ENCODE measurements at places on chromosomes 1 and 21.

DNA sequence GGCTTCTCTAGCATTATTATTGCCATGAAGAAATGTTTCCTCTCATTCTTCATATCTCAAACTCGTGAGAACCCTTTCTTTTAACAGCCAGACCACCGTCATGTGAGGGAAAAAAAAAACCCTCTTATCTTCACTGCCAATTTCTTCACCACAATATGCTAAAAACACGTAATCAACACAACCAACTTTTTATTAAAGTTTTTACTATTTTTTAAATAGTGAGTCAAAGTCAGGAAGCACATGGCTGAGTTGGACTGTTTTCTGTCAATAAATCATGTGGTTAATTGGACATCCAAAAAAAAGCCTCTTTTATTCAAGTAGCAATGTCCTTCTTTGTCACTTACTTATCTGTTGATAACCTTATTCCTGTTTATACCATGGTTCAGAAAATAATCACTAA, 55.9 kb upstream of the SAMD13 start:
- DNase-seq, result no peak

- no peak for DNase-seq
Observed at GRCh38 chr1:28822799-28823198, 10.8 kb downstream of the OPRD1 start.

- no peak for DNase-seq
Observed at GRCh38 chr1:51693419-51694155, 76.7 kb downstream of the OSBPL9 start.

DNA sequence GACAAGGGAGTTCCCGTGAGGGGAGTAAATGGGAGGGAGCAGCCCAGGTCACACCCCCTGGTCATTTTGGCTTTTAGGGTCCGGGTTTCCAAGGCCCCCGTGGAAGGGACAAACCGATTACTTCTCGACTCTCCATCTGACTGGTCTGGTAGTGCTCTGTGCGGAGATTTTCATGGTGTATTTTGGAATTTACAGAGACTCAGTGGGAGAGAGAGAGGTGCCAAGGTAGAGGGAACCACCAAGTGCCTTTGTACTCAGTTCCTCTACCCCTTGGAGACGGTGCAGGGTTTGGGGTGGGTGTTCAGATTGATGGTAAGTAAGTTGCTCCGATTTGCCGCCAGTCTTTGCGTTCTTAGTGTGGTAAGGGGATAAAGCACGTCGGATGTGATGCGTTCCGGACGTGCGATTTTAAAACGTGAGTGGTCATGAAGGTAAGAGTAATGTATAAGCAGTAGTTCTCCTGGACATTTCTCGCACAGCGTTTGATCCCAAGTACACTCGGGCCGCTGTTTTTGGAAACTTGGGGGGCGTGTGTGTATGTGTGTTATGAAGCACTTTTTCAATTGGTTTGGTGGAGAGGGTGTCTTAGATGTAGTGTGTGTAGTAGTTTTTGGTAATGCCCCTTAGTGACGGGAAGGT, 682 bp downstream of the SUCO start:
- peak; percentile 49 for DNase-seq

DNA sequence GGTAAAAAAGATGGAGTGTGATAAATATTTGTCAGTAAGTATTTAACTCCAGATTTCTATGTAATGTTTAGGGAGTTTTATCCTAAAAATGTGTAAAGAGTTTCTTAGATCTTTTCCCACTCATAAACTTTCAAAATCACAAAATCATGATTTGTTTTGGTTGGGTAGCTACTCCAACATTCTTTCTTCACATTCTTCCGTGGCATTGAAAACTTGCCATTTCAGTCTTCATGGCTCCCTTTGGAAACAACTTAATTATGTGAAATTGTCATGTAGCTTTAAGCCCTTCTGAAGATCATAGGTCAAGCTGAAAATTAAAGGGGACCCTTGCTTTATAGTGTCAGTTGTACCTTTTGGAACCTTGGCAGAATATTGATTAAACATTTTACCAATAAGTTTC, 73.2 kb downstream of the ADGRL2 start:
- no peak for DNase-seq

DNA sequence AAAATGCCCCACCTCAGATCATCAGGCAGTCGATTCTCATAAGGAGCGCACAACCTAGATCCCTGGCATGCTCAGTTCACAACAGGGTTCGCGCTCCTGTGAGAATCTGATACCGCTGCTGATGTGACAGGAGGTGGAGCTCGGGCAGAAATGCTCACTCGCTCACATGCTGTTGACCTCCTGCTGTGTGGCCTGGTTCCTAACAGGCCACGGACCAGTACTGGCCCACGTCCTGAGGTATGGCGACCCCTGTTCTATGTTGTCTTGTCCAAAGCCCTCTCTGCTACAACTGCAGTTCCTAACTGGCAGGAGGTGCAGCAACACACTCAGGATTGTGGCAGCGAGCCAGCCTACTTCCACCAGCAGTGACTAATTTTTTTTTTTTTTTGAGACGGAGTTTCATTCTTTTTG, 70.6 kb downstream of the CLSTN1 start:
- DNase-seq, result no peak

- DNase-seq, result no peak
Observed at GRCh38 chr1:100780814-100781213, 61.3 kb downstream of the VCAM1 start.

DNA sequence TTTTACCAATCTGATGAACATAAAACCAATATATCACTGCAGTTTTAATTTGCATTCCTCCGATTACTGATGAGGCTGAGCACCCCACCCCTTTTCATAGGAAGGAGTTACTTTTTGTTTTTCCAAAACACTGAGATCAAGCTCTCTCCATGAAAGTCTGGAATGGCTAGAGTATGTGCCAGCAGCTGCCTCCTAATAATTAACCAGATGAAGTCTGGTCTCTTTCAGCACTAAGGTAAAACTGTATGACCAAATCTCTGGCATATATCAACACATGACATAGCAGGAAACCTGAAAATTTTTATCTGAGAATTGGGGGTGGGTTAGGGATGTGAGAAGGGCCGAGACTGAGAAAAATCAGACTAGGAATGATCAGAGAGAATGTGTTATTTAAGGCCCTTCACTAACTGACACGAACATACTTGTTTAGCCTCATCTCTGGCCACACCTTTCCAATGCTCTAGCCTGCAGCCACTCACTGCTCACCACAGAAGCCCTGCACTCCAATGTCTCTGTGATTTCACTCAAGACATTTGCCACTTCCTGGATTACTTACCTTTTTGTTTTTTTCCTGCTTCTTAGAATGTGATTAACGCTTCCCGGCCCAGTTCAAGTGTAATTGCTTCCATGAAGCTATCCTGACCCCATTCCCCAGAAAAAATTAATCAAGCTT, 34.7 kb downstream of the WASF2 start:
- no peak for DNase-seq

DNA sequence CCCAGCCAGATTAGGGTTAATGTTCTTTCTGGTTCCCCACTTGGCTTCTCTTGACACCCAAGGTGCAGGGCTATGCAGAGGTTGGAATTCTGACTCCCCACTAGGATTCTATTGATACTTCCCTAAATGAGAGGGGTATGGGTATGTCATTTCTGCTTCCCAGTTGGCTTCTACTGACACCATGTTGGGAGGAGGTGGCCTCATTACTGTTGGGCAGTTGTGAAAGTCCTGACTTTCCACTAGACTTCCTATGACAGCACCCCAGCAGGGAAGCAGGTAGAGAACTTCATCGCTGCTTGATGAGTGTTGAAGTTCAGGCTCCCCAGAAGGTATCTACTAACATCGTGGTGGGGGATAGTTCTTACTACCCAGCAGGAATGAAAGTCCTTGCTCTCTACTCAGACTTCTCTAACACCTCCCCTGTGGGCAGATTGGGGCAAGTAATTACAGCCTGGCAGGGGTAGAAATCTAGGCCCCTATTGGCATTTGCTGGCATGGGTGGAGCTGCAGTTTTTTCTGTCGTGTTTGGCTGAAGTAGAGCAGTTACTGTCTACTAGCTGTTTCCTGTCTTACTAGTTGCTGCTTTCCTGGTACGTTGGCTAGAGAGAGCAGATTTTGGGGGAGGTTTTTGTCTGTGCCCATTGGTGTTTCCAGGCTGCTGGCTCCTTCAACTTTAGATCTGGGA, 41.5 kb downstream of the ZYG11B start:
- DNase-seq, result no peak

DNA sequence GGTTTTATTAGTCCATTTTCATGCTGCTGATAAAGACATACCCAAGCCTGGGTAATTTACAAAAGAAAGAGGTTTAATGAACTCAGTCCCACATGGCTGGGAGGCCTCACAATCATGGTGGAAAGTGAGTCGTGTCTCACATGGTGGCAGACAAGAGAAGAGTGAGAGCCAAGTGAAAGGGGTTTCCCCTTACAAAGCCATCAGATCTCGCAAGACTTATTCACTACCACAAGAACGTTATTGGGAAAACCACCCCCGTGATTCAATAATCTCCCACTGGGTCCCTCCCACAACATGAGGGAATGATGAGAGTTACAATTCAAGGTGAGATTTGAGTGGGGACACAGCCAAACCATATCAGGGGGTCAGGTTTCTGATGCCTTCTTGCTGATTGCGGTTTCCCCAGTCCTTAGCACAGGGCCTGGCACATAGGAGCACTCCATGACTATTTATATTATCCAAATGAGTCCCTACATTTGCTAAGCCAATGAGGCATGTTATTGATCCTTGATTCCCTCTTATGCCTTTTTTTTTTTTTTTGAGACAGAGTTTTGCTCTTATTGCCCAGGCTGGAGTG, 35.3 kb upstream of the PAXBP1 start:
- no peak for DNase-seq

- no peak for DNase-seq
Observed at GRCh38 chr1:30232288-30232899, 491.0 kb downstream of the MATN1 start.

GRCh38 chr1:173779936-173780335, 44.5 kb upstream of the DARS2 start:
- no peak for DNase-seq

GRCh38 chr1:90850181-90850897, 133.2 kb upstream of the BARHL2 start:
- no peak for DNase-seq

DNA sequence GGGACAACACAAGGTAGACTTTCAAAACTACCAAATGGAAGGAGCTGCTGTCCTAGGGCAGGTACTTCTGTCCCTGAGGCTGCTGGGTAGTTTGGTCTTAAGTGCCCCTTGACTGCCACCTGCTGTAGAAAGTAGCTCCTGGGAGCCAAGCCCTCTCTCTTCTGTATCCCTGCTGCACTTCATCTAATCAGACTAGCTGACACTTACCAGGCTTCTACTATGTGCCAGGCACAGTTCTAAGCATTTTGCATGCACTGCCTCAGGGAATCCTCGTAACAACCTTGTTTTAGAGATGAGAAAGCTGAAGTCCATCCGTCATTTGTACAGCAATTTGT, 15.9 kb upstream of the SRSF4 start:
- peak; percentile 29 for DNase-seq

DNA sequence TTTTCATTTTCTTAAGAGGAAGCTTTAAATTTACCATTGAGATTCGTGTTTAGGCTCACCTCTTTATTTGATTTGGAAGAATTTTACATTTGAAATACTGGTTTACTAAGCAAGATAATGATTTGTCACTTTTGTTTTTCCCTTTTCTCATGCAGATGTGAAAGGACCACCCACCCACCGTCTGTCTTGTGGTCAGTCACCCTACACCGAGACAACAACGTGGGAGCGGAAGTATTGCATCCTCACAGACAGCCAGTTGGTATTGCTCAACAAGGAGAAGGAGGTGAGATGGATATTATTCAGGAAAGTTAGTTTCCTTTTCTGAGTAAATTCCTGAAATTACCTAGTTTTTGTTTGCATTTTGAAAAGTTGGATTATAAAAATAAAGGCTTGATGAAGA, 189.5 kb downstream of the RASAL2 start:
- DNase-seq, result no peak
